ENCODE measurements at places on chromosomes 2 and 18. TPM values are rescaled to one million over a fixed set of nuclear protein-coding genes. Genes with fewer than 3 reads are reported as not detected.
A peak's percentile ranks its signal among the peaks of the same experiment; 100 is the strongest.

GRCh38 chr2:28751956-28752630, 463 bp downstream of the PPP1CB start:
- peak; percentile 48 for DNase-seq

The GKN2 gene
- not detected for total RNA-seq

DNA sequence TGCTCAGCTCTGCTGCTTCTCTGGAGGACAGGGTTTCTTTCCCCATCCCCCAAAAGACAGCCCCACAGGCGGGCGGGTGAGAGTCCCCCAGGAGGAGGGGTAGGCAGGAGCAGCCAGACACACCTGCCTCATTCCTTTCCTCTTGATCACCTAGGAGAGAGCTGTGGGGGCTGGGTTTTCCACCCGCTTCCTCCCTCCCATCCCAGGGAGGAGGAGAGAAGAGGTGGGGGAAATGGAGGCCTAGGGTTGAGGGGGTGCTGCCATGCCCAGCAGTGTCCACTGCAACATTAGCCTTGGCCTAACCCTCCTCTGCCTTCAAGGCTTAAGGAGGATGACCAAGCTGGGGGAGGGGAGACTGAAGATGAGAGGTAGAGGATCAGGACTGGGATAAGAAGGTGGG, 14.7 kb downstream of the WNT10A start:
- DNase-seq: no peak

DNA sequence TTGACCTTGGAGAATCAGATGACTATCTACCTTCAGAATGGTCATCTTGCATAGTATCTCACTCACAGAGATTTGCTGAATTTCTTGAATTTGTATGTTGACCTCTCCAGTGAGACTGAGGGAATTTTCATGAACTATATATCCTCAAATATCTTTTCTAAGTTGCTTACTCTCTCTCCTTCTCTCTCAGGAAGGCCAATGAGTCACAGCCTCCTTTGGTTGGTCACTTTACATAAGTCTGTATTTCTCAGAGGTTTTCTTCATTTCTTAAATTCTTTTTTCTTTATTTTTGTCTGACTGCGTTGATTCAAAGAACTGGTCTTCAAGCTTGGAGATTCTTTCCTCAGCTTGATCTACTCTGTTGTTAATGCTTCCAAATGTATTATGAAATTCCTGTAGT, 51.7 kb downstream of the VIT start:
- no peak for DNase-seq

The KCNIP3 gene
- not detected for total RNA-seq

The TSPYL6 gene
- total RNA-seq: not detected

DNA sequence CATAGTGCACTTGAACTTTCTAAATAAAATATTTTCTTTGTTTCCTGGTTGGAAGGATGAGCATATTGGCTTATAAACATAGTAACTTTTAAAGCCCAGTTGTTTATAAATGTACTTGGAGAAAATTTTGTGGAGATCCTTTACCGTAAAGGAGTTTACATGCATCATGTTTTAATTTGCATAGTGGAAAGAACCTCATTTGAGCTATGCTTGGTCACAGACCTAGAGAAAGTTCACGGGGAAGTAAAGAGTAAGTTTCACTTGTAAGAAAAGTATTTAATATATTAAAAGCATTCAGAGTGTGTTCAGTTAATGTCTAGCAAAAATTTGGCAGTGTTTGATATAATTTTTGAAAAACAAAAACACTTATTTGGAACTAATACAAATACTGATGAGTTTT, 45.3 kb downstream of the PIKFYVE start:
- DNase-seq: no peak

GRCh38 chr2:159449504-159450124, 163.1 kb upstream of the WDSUB1 start:
- no peak for DNase-seq

DNA sequence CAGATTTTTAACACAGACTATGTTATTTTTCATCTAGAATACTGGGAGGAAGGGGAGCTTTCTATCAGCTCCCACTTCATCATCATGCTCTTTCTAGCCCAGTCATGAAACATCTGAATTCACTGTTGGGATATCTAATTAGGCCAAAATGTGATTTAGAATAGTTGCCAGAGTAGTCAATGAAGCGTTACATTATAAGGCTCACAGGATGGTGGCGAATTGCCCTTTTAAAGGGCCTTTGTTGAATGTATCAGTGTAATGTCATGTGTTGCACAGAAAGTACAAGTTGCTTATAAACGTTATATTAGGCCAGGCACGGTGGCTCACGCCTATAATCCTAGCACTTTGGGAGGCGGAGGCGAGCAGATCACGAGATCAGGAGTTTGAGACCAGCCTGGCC, 45.6 kb downstream of the PDE1A start:
- no peak for DNase-seq

GRCh38 chr2:39689272-39689841, 23.6 kb downstream of the TMEM178A start:
- no peak for DNase-seq

The SPHKAP gene
- total RNA-seq: not detected

The NEU4 gene
- 0.37 TPM for total RNA-seq

The CACNB4 gene
- 0.56 TPM for total RNA-seq

The BOK gene
- total RNA-seq: 0.10 TPM

The ZAP70 gene
- total RNA-seq: 164 TPM

- DNase-seq: no peak
Measured at GRCh38 chr2:32856891-32857290, 89.9 kb upstream of the LTBP1 start.

The SPTBN1 gene
- 120 TPM for total RNA-seq

The PJVK gene
- 6.8 TPM for total RNA-seq

The C1QL2 gene
- not detected for total RNA-seq

DNA sequence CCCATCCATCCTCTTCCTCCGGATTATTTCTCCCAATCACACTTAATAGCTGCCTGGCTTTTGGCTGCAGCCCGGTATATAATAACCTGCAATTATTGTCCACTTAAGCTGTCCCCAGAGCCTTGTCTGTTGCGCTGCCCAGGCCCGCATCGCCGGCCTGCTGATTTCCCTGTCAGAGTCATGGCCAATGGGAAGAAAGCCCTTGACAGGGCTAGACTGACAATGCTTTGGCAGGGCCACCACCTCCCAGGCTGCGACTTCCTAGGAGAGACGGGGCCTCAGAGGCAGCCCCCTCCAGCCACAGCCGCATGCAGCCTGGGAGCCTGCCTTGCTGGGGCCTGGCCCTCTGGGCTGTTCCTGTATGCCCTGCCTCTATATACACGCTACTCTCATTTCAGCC, 10.0 kb upstream of the CELF4 start:
- DNase-seq: no peak

DNA sequence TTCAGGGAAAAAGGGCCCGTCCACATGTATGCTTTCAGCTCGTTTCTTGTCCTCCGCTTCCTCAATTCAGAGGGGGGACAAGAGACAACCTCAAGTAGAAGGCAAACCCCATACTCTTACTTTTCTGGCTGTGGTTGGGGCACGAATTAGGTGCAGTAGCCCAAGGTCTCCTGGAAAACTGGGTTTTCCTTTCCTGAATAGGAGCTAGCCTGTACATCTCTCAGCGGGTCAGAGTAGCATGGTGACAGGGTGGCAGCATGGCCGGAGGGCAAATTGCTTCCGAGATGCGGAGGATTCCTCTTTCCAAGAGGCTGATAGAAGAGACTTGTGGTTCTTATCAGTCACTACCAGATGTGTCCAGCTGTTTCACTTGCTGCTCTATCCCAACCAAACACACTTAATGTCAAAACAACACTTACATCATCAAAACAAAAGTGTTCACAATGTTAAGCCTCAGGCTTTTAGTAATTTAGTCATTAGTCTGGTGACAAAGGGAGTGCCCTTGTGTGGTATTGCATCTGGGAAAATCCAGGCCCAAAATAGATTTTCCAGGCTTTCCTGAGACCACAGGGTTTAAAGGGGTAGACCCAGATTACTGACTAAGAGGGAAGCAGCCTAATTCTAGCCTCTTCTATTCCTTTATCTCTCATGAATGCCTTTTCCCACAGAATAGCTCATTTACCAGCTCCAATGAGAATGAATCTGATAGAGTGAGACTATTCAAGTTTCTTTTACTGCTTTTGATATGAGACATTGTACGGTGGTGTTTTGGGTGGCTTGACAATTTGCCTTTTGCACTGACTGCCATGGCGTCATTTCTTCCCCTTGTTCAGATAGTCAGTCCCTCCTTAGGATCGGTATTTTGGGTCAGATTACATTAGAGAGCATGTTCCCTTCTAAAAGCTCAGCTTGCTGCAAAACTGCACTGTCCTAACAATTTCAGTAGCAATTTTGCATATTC, 162.0 kb downstream of the LTBP1 start:
- DNase-seq: no peak

The STPG4 gene
- not detected for total RNA-seq

The VPS54 gene
- total RNA-seq: 13.2 TPM

The C2orf78 gene
- not detected for total RNA-seq

DNA sequence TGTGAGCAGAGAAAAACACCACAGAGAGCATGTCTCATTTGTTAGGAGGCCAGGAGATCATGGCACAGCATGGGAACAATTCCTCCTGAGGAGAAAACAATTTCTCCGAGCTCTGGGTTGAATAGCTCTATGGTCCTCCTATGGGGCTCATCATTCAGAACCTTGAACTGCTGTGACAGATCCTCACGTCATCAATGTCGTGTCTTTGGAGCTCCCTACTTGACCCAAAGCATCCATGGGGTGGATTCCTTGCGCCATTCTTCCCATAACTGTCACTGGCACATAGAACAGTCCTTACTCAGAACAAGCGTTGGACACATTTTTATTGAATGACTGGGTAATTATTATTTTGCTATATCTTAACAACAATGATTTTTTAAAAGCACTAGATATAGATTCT, 15.8 kb upstream of the TCF4 start:
- no peak for DNase-seq

DNA sequence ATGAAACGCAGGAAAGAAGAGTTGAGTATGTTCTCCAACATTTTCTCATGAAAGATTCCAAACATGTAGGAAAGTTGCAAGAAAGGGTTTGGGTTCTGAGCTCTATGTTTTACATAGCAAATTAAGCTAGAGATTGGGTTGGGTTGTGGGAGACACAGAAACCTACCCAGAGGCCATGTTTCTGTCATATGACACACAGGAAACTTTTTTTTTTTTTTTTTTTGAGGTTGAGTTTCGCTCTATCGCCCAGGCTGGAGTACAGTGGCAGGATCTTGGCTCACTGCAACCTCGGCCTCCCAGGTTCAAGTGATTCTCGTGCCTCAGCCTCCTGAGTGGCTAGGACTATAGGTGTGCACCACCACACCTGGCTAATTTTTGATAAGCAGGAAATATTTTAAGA, 57.6 kb downstream of the DOCK10 start:
- no peak for DNase-seq

The EFEMP1 gene
- not detected for total RNA-seq

The SLC16A14 gene
- 0.37 TPM for total RNA-seq

Data from activated T-cell treated with anti-CD3 and anti-CD28 coated beads, Interleukin-2, amount 50 U/mL, for 72 hours (primary cell).